ENCODE measurements at places on chromosomes 5 and 9.

- peak; percentile 98 for DNase-seq
These were observed 4.4 kb upstream of the DCTN4 start for GRCh38 chr5:150763023-150763769.

DNA sequence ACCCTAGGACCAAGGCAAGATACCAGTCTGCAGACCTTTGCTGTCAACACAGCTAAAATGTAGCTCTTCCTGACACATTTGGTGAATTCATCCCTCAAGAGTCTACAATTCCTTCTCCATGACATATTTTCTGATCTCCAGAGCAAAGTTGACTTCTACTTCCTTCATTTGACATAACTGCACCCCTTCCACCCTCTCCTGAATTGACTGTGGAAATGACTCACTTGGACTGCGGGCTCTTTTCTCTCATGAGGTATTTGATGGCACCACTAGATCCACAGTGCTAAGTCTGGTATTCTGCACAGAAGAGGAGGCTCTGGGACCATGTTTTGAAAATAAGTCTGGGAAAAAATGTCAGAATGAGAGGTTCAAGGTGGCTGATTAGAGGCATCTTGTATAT is 338.4 kb upstream of the TRPC7 start:
- no peak for DNase-seq

- DNase-seq = no peak
These were observed 701 bp upstream of the ZNF462 start for GRCh38 chr9:106862110-106862820.

GRCh38 chr9:115672477-115673316 is 480.9 kb upstream of the PAPPA start:
- peak; percentile 97 for DNase-seq

DNA sequence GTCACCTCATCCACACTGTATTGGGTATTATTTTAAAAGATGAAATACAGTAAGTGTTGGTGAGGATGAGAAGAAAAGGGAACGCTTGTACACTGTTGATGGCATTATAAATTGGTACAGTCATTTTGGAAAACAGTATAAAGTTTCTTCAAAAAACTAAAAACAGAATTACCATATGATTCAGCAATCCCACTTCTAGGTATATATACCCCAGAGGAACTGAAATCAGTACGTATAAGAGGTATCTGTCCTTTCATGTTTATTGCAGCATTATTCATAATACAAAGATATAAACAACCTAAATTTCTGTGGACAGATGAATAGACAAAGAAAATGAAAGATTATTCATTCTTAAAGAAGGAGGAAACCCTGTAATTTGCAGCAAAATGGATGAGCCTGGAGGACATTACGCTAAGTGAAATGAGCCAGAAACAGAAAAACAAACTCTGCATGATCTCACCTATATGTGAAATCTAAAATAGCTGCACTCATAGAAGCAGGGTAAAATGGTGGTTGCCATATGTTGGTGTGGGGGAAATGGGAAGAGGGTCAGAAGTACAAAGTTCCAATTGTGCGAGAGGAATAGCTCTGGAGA is 191.6 kb downstream of the TRIM36 start:
- no peak for DNase-seq

All from fibroblast of mammary gland (primary cell).